ENCODE measurements at places on chromosomes 11 and 22.

GRCh38 chr11:65945430-65945911 is at the start of gene TSGA10IP:
Gene TSGA10IP (plus strand): TSS chr11:65945480. CDS start chr11:65945676, 196 bp downstream.
- no peak for DNase-seq

GRCh38 chr11:27451244-27451965 is 21.2 kb downstream of the LGR4 start:
- DNase-seq = no peak

DNA sequence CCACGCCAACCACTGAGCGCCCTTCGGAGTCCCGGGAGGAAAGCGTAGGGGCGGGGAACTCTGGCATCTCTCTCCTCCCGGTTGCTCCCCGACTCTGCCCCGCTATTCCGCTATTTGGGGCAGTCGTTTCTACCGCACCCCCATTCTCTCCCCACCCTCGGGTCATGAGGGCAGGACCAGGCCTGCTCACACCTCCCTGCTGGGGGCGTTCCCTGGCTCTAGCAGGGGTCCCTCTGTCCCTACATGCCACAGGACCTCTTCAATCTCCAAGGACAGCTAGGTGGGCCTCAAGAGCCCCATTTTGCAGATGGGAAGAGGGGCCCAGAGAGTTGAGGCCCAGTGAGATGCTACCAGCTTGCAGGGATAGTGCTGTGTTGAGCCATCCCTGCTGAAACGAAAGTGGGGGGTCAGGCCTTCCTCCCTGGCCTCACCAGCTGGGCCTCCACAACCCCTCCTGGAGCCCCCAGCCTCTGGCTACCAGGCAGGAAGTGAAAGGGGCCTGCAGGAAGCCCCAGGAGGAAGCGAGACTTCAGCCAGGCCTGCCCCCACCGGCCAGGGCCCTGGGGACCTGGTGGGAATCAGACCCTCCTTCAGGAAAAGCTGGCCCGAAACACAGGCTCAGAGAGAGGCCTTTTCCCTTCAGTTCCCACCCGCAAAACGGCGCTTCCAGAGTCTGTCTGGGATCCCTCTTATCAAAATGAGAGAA is 5.5 kb upstream of the SHISA8 start:
- DNase-seq = no peak

- DNase-seq = no peak
Measured at GRCh38 chr11:75894036-75894585, 79.1 kb downstream of the UVRAG start.

- DNase-seq = no peak
Measured at GRCh38 chr22:24391836-24392217, 35.6 kb upstream of the ADORA2A start.

- DNase-seq = no peak
Measured at GRCh38 chr11:6248248-6248647, 9.4 kb downstream of the CNGA4 start.

GRCh38 chr11:125290263-125290662 is 125.7 kb downstream of the PKNOX2 start:
- DNase-seq = no peak

GRCh38 chr22:48666620-48667019 is 1161.1 kb downstream of the BRD1 start:
- DNase-seq = no peak

GRCh38 chr11:12005061-12005460 is 3.4 kb downstream of the DKK3 start:
- no peak for DNase-seq

DNA sequence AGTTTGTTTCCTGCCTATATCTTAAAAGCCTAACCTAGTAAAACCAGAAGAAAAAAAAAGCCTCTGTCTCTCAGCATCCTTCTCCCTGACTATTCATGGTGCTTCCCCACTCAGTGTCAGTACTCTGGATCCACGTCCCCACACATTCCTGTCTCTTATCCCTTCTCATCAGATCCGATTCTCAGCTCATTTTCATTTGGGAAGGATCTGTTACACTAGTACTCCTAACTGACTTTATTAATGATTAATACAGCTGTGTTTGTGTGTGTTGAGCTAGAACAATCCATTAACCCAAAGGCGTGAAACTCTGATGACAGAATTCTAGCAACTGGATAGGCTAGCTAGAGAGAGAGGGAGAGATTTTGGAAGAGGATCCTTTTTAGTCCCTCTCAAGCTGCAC is 1.5 kb downstream of the PRRG4 start:
- no peak for DNase-seq

GRCh38 chr11:43498561-43498960 is 139.8 kb downstream of the TTC17 start:
- no peak for DNase-seq

GRCh38 chr11:46347637-46348311 is 511 bp downstream of the DGKZ start:
- DNase-seq = no peak

DNA sequence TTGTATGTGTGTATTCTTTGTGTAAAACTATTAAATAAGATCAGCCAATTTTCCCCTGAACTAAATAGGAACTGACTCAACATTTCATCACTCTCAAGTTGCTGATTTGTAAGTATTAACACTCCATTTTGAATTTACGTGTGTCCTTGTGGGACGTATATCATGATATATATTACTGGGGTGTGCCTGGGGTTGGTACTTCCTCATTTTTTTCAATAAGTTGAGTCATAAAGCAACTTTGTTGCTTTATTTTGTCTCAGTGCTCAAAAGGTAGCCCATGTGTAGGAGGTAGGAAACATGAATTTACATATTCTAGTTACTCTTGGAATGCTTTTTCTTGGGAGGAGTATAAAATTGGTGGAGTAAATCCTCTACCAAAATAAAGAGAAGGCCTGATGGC is 193.9 kb upstream of the RAG2 start:
- DNase-seq = no peak

- DNase-seq = no peak
Measured at GRCh38 chr11:10107497-10107896, 186.5 kb downstream of the SBF2 start.

Data from HEK293T (cell line).